Karpas-422 (cell line): ENCODE measurements at places on chromosomes 12 and 14. TPM values are rescaled to one million over a fixed set of nuclear protein-coding genes. Genes with fewer than 3 reads are reported as not detected.

Gene SMARCD1
- total RNA-seq, result 124 and 168 TPM in 2 replicates

Gene CLEC14A
- not detected in 2 replicates for total RNA-seq

Gene GPRC5D
- not detected in 2 replicates for total RNA-seq

Gene TBC1D30
- total RNA-seq, result 7.1 and 15.5 TPM in 2 replicates

Gene ANKRD33
- total RNA-seq, result not detected in 2 replicates

Gene SLC38A4
- total RNA-seq, result not detected in 2 replicates

Gene DPPA3
- total RNA-seq, result not detected in 2 replicates

Gene MMP14
- total RNA-seq, result 0.72 and 1.9 TPM in 2 replicates

Gene LMO3
- not detected in 2 replicates for total RNA-seq

Gene YY1
- 95.9 and 115 TPM in 2 replicates for total RNA-seq

Gene AVPR1A
- not detected in 2 replicates for total RNA-seq

Gene TMEM30B
- total RNA-seq, result not detected in 2 replicates

Gene NCAPD2
- 103 and 124 TPM in 2 replicates for total RNA-seq

Gene MIP
- total RNA-seq, result not detected in 2 replicates

Gene CCDC175
- total RNA-seq, result not detected in 2 replicates

Gene CELA1
- not detected in 2 replicates for total RNA-seq

Gene ALKBH2
- 30.6 and 47.7 TPM in 2 replicates for total RNA-seq

Gene TCL1B
- total RNA-seq, result 0.37 TPM in 1 of 2 replicates, not detected in the other

Gene ASCL1
- total RNA-seq, result not detected in 2 replicates

Gene HCAR3
- 0.22 TPM in 1 of 2 replicates, not detected in the other for total RNA-seq

Gene RNU4-1
- under 0.01 TPM in 2 replicates for total RNA-seq

Gene MYH6
- total RNA-seq, result not detected in 2 replicates

Gene TSHR
- total RNA-seq, result not detected in 2 replicates

Gene STAB2
- not detected in 2 replicates for total RNA-seq

Gene LRRC10
- not detected in 2 replicates for total RNA-seq

Gene SOS2
- total RNA-seq, result 49.9 and 84.1 TPM in 2 replicates

Gene SRRM4
- total RNA-seq, result not detected in 2 replicates

Gene CCDC196
- not detected in 2 replicates for total RNA-seq

Gene PHETA1
- 0.11 and 0.61 TPM in 2 replicates for total RNA-seq

Gene LBHD2
- total RNA-seq, result not detected in 2 replicates

Gene TRIM9
- 0.63 and 1.7 TPM in 2 replicates for total RNA-seq

Gene IFNG-AS1
- not detected in 2 replicates for total RNA-seq

Gene SLC5A8
- total RNA-seq, result not detected in 2 replicates

Gene DLGAP5
- total RNA-seq, result 24.0 and 42.4 TPM in 2 replicates

Gene PPP1R1A
- not detected in 2 replicates for total RNA-seq

Gene CLEC4D
- total RNA-seq, result not detected in 2 replicates

Gene SELPLG
- total RNA-seq, result 0.97 and 2.5 TPM in 2 replicates

Gene ST8SIA1
- 4.6 TPM in 1 of 2 replicates, not detected in the other for total RNA-seq

Gene SRGAP1
- 0.14 TPM in 1 of 2 replicates, not detected in the other for total RNA-seq

Gene TAS2R46
- 0.83 and 6.3 TPM in 2 replicates for total RNA-seq

Gene POTEM
- total RNA-seq, result not detected in 2 replicates
